ENCODE measurements at places on chromosomes 5 and 9.

DNA sequence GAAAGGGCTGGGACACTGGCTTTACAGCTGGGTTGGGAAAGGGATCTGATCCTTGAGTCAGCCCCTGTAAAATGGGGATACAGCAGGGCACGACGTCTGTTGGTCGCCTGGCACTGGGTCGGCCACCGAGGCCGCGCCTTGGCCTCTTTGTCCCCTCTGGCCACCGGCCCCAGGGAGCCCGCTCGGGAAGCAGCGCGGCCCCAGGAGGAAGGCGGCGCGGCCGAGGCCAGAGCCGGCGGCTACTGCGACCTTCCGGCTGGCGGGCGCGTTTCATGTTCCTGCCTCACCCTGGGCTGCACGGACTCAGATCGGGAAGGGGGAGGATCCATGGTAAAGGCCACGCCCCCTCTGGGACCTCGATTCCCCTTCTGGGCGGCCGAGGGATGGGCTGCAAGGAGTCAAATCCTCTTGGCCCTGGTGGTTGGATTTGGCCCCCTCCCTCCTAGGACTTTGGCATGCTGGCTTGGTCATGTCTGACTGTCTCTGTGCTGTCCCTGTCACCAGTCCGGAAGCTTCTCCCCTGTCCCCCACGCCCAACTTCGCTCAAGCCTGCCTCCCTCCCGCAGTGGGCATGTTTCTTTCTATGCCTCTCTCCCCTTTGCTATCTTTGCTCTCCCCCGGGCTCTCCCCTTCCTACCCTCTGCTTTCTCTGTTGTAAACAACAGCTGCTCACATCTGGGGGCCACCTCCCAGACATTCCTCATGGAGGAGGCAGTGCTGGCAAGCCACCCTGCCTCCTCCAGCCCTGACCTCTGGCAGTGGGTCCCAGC, 25.8 kb downstream of the FPGS start:
- DNase-seq = no peak

- no peak for DNase-seq
These were observed 70.6 kb downstream of the ADAMTS2 start for GRCh38 chr5:179274321-179275315.

- no peak for DNase-seq
These were observed 50.6 kb downstream of the FBXL7 start for GRCh38 chr5:15550502-15551112.

DNA sequence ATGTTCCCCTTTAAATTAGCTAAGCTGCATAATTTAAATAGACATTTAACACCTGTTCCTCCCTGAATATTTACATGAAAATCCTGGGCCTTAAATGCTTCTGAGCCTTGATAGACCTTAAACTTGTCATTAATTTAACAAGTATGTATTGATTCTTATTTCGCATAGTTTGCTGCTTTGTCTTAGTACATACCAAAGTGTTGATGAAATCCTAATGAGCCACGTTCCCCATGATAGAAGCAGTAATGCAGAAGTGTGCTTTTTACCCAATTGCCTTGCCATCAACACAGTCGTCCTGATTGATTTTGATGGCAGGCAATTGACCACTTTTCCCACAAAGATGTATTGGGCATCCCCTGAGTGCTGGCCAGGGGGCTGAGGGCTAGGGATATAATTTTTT, 213.5 kb downstream of the SGCD start:
- DNase-seq = no peak

Data from activated naive CD8-positive, alpha-beta T cell treated with anti-CD3 and anti-CD28 coated beads for 36 hours (primary cell).